Esophagus squamous epithelium (tissue), 5 donors: ENCODE measurements at places on chromosomes 1 and 21.

DNA sequence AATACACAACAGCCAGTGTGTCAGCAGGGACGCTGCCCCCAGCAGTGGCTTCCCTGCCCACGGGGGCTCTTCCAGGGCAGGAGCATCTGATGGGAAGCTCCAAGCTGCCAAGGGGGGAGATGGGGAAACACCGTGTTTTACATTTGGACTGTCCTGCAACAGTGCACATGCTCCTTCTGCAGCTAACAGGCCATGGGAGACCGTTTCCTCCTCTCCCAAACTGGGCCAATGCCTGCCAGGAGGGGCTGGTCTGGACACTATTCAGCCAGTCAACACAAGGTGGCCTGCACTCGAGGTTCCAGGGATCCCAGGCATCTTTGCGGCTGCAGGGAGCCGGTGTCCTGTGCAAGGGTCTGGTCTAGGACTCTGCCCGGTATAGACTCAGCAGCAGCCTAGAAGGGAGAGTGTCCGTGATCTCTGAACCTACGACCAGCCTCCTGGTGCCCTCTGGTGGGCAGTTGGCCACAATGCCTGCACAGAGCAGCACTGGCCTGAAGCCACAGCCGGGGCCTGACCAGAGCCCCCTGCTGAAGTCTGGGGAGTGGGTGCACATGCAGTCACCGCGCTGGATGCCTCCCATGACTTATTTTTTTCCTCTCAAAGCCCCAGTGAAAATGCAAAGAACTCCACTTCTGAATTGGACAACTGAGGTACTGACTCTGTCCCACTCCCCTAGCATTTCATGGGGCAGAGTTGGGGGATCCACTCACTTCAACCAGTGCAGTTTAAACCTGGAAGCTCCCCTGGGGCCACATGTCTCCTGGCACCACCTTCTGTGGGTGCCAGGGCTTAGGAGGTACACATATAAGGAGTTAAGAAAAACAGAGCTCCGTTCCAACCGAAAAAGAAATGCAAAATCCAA is 33.3 kb downstream of the RCC2 start:
- no peak for DNase-seq

DNA sequence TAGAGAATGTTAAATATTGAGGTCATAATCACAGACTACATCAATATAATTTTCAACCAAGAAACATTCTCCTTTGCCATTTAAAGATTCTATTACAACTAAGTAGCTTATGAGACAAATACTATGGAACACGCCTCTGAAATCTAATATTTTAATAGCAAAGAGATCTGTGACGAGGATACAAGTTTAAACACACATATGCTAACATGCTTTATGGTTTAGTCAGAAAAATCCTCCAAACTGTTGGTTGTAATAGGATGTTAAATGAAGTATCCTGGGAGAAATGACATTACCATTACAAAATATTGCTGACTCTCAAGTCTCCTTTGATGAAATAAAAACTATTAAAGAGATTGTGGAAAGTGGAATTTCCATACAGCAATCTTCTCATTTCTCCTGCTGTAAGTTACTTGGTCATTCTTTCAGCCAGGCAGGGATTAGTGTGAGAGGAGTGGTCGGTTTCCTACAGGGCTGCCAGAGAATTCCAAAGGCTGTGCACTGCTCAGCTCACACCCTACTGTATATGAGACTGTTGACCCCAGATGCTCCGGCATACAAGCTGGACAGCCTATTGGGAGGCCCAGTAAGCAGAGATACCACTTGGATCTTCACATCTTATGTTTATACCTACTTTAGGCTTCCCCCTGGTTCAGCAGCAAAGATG is 26.6 kb downstream of the SCYL3 start:
- no peak for DNase-seq

DNA sequence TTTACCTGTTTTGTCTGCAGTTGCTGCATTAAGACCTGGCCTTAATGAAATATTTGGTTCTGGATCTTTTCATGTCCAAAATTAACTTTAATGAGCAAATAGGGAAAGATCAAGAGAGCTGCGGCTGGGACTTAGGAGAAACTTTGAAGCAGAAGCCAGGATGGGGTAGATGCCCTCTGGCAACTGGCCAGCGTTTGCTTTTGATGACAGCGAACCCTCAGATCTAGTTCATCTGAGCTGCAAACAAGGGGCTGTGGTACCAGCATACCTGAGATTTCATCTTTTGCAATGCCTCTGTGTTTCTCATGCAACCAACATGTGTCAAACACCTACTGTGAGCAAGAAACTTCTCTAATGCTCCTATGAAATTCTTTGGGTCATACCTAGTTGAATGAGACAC is 13.0 kb upstream of the TEDDM1 start:
- DNase-seq, result no peak

GRCh38 chr1:157584503-157584902 is 13.4 kb downstream of the FCRL4 start:
- DNase-seq, result no peak

GRCh38 chr21:42016364-42016985 is 6.3 kb upstream of the ZBTB21 start:
- no peak for DNase-seq

- no peak for DNase-seq
Measured at GRCh38 chr1:53117836-53118235, 24.6 kb downstream of the SLC1A7 start.

DNA sequence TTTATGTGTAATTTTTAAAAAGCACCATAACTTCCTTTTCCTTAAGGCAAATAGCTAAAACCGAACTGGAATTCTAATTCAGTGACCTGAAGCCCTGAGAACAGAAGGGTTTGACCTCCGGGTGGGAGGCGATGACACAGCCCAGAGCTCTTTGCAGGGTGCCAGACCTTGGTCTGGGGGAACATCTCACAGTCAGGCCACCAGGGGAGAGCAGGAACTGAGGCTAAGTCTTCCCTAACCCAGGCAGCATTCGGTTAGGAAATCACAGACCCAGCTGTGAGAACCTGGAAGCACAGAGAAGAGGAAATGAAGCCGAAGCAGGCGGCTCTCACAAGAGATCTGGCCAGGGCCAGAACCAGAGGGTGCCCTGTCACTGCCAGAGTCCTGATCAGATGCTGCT is 444.8 kb downstream of the TTLL7 start:
- DNase-seq, result no peak

GRCh38 chr1:35884934-35885333 is 1.9 kb downstream of the AGO1 start:
- no peak for DNase-seq

- DNase-seq, result no peak
Measured at GRCh38 chr1:227320476-227320875, 2.2 kb upstream of the CDC42BPA start.

- no peak for DNase-seq
Measured at GRCh38 chr1:156368157-156368658, 803 bp upstream of the RHBG start.

- DNase-seq, result no peak
Measured at GRCh38 chr21:26819740-26820324, 25.4 kb downstream of the ADAMTS1 start.

DNA sequence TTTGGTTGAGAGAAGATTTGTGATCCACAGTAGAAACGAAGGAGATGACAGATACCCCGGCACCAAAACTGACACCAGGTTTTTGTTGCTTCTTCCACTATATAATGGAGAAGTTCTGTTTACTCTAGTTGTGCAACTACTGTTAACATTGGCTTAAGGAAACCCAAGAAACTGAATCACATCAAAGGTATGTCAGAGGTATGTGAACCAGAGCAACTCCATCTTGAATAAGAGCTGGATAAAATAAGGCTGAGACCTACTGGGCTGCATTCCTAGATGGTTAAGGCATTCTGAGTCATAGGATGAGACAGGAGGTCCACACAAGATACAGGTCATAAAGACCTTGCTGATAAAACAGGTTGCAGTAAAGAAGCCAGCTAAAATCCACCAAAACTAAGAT is 173.7 kb upstream of the CAMK1G start:
- no peak for DNase-seq

- no peak for DNase-seq
Measured at GRCh38 chr1:9164919-9165318, 36.0 kb upstream of the GPR157 start.

DNA sequence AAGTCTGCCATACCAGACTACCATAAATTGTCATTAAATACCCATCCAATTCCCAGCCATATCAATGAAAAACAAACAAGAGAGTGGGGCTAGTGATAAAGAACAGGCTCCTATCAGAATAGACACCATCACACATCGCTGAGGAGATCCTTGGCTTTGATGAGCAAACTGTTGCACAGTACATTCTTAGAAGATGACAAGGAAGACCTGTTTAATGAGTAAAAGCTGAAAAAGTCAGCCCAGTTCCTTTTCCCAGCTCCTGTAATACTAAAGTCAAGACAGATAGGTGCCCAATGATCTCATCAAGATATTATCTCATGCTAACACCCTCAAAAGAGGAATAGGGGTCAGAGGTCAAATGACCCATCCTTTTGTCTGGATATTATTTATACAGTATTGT is 164.5 kb upstream of the COA6 start:
- DNase-seq, result no peak
